ENCODE measurements at places on chromosomes 6 and 20.

DNA sequence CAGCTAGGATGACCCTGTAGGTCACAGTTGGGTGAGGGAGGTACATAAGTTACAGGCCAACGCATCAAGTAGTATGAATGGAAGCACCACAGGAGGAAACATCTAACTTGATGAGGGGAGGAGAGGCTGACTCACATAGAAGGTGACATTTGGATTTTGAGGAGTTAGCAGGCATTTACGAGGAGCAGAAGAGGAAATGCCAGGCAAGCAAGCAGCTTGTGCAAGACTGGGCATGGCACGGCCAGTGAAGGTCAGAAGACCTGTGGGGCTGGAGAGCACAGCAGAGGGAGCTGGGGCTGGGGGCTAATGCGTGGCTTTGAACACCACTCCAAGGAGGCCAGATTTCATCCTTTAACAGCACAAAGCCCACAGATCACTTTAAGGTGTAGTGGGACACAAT is 37.8 kb downstream of the MUC22 start:
- no peak for DNase-seq

DNA sequence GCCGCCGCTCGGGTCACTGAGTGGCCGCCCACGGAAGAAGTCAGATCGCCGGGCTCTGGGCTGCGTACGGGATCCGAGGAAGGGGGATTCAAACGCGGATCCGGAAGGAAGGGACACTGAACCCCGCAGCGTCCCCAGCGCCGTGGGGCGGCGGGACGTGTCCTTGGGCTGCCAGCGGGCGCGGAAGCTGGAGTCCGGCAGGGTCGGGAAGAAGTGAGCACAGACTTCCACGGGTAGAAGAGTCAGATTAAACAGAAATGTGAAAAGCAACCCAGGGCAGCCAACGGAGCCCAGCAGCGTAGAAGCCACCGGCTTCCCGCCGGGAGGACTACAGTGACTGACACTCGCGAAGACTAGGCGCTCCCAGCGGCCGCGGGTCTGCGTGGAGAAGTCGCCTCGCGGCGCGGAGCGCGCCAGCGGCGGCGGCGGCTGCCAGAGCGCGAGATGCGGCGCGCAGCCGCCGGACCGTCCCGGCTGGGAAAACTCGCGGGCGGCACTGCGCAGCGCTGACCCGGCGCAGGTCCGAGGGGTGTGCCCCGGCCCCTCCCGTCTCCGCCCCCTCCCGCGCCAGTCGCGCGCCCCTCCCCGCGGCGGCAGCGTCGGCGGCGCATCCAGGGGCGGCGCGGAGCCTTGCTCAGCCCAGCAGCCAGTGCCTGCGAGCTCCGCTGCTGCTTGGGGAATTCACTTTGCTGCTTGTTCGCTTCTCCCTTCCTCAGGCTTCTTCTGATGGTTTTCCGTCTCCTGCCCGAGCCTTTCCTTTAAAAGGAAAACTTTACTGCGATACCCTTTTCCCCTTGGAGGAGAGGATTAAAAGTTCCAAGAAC is at the start of gene SAMD5:
Gene SAMD5, plus strand, starts transcription at position 649 of the 824 bp plus-strand sequence. CDS start 239 bp downstream, outside the sequence.
- DNase-seq: peak; percentile 89

GRCh38 chr20:58447511-58448391 is 58.7 kb downstream of the VAPB start:
- DNase-seq: peak; percentile 91

- DNase-seq: no peak
These were observed 46.4 kb downstream of the CLVS2 start for GRCh38 chr6:123042401-123042800.

DNA sequence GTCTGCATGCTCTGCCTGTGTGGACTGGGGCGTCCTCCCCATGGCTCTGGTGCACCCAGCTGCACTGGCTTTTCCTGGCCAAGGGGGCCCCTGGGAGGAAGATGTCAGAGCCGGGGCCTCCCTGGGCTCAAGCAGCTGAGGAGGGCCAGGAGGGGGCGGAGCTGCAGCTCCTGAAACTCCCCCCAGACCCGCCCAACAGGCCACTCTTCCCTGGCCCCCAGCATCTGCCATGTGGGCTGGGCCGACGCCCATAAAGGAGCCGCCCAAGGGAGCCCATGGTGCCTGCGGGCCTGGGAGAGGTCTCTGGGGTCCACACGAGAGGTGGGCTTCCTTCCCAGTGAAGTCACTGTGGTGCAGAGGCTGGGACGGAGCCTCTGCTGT is 4.0 kb downstream of the RBBP8NL start:
- DNase-seq: no peak

DNA sequence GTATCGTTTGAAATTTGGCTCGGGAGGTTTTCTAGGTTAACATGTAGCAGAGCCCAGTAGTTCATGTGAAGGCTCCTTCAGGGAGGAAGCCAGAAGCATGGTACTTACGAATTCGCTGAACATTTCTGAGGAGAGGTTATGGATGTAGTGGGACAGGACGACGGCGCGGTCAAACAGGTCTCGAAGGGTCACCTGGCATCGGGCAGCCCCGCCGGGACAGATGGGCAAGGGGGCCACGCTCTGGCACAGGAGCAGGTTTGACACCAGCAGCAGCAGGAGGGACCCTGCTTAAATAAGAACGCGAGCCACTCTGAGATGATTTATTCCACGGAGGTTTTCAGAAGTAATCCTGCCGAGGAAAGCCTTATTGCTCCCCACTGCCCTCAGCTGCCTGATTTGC is 2.5 kb downstream of the PRL start:
- no peak for DNase-seq

DNA sequence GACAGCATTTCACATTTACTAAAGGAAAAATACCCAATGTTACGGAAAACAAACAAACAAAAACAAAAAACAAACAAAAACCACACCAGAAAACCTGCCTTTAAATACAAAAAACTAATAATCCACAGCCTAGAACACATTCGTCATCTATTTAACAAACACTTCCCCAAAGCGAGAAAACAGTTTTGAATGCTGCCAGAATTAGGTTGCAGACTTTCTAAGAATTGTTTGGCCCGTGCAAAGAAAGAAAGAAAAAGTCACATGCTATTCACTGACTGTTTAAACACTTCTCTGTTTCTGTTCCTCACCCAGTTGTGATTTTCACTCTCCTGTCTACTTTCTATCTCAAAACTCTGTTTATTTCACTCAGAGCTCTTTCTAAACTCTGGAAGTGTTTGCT is 52.5 kb downstream of the BCAS1 start:
- no peak for DNase-seq

DNA sequence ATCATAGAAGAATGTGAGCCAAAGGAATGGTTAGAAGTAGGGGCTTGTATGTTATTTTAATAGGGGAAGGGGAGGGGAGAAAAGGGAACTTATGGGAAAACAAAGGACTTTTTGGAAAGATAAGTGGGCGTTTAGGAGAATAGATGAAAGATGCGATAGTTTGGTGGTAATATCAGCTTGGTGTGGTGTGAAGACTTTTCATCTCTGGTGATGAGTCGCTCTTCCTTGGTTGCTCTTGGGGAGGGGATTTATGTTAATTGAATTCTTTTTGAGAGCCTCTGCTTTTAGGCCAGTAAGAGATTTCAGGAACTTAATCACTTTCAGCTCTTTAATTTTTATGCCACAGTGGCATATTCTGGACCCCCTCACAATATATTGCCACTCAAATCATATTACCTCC is 10.8 kb downstream of the HECA start:
- no peak for DNase-seq

DNA sequence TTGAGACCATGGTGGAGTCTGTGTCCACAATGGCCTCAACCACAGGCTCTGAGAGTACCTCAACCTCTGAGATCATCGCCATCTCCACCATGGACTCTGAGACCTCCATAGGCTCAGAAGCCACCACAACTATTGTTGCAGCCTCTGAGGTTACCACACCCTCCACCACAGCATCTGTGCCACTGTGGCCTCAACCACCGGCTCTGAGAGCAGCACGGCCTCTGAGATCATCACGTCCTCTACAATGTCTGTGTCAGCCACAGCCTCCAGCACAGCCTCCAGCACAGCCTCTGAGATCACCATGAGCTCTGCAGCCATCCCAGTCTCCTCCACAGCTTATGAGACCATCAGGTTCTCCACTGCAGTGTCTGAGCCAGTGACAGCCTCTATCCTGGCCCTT is 19.4 kb upstream of the MUC21 start:
- no peak for DNase-seq

Data from endodermal cell (in vitro differentiated cells).